Activated CD4-positive, alpha-beta T cell treated with anti-CD3 and anti-CD28 coated beads, Interleukin-2, amount 10 ng/mL, durations not matched to agents 24 days and 14 days (primary cell): ENCODE measurements at places on chromosomes 7 and 10. TPM values are rescaled to one million over a fixed set of nuclear protein-coding genes. Genes with fewer than 3 reads are reported as not detected.

DNA sequence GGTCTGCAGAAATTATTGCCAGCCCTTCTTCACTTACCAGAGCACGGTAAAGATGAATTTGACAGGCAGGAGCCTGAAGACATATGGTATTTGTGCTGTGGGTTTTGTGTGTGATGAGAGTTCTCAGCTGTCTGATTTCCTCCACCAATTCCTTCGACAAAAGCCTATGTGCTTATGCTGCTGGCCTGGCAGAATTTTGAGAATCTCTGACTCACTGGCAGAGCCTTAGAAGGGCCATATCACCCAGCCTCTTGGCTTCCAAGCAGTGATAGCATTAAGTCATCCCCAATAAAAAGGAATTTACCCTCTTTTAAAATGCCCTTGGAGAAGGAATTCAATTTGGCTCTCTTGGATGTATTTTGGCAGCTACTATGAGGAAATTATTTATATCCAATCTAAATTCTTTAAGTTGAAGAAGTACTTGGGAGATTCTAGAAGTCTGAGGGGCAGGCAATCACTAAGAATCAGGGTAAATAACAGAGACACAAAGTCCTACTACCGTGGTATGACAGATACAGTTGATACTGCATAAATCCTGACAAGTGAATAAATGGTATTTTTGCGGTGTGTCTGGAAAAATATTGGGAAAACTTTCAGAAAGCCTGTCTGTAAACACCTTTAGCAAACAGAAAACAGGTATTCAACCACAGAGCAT is 68.6 kb upstream of the EFCAB10 start:
- DNase-seq: no peak
- no peak overlapping the region for H3K4me3 ChIP-seq
- peaks cover 4% of the 10 kb centered on the region for H3K36me3 ChIP-seq
- H3K4me1 ChIP-seq: peaks cover 5% of the 10 kb centered on the region
- H3K27me3 ChIP-seq: no peaks in the 10 kb centered on the region

DNA sequence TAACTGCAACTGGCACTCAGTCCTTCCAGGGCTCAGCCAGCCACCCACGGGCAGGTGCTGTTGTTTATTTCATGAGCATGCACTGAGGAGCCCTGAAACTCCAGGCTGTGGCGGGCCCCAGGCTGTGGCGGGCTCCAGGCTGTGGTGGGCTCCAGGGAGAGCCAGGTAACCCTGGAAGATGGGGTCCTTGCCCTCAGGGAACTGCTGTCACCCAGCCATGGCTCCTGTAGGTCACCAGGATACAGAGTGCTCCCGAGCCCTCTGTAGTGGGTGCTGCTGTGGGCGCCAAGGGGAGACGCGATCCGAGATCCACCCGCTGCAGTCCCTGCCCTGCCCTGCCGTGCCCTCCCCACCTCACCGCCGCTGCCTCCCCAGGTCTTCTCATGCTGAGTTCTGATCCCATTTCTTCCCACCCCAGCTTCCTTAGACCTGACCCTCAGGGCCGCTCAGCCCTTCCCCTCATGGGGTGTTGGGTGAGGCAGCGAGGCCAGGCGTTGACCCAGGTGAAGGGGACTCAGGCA is 29.6 kb downstream of the LRRC27 start:
- peaks cover 9% of the 10 kb centered on the region for H3K36me3 ChIP-seq
- peaks cover 2% of the 10 kb centered on the region for H3K27me3 ChIP-seq
- DNase-seq: no peak

- no peaks in the 10 kb centered on the region for H3K4me1 ChIP-seq
- H3K27ac ChIP-seq: no peak overlapping the region
- H3K27me3 ChIP-seq: no peaks in the 10 kb centered on the region
- H3K36me3 ChIP-seq: no peaks in the 10 kb centered on the region
These were observed 144.8 kb downstream of the CALN1 start for GRCh38 chr7:72267291-72267800.

GRCh38 chr10:110069502-110069982 is 61.8 kb downstream of the ADD3 start:
- H3K36me3 ChIP-seq: peaks cover 3% of the 10 kb centered on the region
- peak; percentile 69 for DNase-seq
- peak overlapping the region; percentile 82 for H3K4me3 ChIP-seq

DNA sequence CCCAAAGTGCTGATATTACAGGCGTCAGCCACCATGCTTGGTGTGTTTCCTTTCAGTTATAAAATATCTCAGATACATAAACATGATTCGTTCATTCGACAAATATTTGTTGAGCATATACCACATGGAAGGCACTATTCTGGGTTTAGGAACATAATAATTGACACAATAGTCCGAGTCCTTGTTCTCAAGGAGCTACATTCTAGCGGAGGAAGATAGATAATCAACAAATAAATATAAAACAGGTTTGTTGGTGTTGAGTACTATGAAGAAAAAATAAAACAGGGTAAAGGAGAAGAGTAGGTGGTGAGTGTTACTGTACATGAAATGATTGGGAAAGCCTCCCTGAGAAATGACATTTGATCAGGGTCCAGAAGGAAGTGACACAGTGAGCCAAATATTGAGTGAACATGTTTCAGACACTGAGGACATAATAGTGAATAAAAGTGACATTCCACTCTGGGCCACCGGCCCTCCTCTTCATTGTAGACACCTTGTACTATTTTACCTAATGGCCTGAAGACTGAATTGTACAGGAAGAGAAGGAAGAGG is 6.9 kb upstream of the HILPDA start:
- H3K4me1 ChIP-seq: peaks cover 49% of the 10 kb centered on the region
- peaks cover 6% of the 10 kb centered on the region for H3K27me3 ChIP-seq
- peak overlapping the region; percentile 68 for H3K27ac ChIP-seq
- H3K36me3 ChIP-seq: no peaks in the 10 kb centered on the region
- no peak for DNase-seq

DNA sequence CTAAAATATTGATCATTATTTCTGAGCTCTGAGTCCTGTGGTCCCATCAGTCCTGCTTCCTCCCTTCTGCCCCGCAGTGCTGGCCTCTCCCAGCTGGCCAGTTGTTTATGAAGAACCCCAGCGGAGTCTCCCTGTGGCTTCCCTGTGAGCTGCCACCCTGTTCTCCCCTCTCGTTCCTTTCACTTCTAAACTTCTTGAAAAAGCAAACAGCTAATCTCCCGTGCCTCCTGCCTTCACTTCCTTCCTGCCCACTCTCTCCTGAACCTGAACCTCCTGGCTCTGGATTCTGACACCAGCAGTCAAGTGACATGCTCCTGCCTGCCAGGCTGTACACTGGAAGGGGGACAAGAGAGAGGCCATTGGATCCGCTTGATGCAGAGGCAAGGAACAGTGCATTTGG is 63.7 kb upstream of the ZPBP start:
- H3K36me3 ChIP-seq: no peaks in the 10 kb centered on the region
- peak overlapping the region; percentile 50 for H3K4me3 ChIP-seq
- peak; percentile 65 for DNase-seq
- H3K27ac ChIP-seq: peak overlapping the region; percentile 85

DNA sequence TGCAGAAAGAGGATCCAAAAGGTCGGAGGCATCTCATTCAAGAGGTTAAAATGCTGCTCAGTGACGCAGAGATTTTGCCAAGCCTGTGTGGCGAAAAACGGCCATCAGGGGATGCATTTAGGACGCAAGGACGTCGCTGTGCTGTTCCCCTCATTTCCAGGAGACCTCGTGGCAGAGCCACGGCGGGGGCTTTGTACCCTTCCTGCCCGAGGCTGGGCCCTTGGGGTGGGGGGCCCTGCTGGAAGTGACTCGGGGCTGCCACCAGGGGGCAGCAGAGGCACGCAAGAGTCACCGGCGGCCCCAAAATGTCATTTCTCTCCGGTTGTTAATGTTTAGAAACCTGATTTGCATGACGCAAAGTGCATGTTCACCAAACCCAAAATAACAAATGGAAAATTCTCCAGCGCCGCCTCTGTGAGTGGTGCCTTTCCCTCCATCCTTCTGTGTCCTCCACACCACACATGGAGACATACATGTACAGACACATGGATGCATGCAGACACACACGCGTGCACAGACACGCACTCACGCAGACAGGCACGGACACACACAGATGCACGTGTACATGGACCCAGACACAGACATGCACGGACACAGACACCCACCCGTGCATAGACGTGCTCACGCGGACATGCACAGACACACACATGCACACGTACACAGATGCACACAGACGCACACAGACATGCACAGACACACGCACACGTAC is 51.0 kb upstream of the NKX6-2 start:
- H3K36me3 ChIP-seq: no peaks in the 10 kb centered on the region
- no peak overlapping the region for H3K4me3 ChIP-seq
- H3K27me3 ChIP-seq: no peaks in the 10 kb centered on the region
- no peak overlapping the region for H3K27ac ChIP-seq
- peak; percentile 79 for DNase-seq

DNA sequence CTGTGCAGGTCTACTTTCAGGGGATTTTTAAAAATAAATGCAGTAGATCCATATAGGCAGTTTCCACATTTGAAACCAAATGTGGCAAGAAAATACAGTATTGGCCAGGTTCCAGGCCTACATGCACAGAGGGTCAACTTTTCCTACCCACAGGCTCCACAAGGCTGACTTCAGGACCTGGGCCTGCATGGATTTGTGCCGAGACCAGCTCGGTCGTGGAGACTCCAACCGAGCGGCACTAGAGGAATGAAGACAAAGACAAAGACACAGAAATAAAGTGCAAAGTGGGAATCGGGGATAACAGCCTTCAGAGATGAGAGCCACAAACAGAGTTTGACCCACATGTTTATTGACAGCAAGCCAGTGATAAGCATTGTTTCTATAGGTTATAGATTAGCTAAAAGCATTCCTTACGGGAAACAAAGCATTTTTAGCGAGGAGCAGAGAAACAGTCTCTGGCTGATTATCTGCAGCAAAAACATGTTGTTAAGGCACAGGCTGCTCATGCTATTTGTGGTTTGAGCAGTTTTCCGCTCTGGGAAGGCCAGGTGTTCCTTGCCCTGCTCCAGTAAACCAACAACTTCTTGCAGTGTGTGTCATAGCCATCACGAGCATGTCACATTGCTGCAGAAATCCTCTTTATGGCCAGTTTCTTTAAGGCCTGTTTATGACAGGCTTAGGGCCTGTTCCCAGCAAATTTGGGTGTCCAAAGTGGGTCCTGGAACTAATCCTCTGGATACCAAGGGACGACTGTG is 52.6 kb downstream of the ZNF37A start:
- no peak overlapping the region for H3K4me3 ChIP-seq
- no peaks in the 10 kb centered on the region for H3K27me3 ChIP-seq
- no peaks in the 10 kb centered on the region for H3K36me3 ChIP-seq

GRCh38 chr10:49322371-49323170 is 23.6 kb downstream of the C10orf71 start:
- no peak overlapping the region for H3K27ac ChIP-seq
- H3K36me3 ChIP-seq: no peaks in the 10 kb centered on the region
- DNase-seq: no peak
- H3K27me3 ChIP-seq: peaks cover 5% of the 10 kb centered on the region
- peaks cover 2% of the 10 kb centered on the region for H3K4me1 ChIP-seq
- H3K4me3 ChIP-seq: no peak overlapping the region

DNA sequence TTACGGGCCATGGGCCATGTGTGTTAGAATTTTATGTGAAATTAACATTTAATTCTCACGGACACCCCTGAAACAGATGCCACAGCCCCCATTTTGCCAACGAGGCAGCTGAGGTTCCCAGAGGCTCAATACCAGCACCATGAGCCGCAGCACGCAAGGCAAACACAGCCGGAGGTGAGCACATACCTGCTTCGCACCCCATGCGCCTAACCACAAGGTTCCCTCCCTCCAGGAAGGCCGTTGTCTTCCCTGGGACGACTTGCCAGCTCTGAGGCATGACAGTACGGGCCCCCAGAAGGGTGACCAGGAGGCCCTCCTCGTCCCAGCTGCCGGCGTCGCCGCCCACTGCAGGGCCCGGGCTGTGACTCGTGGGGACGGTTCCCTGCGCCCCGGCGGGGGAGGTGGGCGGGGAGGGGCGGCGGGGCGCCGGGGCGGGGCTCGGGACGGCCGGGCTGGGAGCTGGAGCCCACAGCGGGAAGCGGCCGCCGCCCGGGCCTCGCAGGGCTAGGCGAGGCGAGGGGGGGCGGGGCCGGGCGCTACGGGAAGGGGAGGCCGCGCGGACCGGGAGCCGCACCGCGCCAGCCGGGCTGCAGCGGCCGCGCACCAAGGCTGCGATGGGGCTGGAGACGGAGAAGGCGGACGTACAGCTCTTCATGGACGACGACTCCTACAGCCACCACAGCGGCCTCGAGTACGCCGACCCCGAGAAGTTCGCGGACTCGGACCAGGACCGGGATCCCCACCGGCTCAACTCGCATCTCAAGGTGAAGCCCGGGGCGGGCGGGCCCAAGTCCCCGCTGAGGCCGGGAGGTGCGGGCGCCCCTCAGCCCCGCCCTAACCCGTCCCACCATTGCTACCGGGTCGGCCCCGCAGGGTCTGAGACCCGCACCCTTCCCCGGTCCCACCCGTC is at the start of gene CAV2:
CAV2 (plus strand) TSS at position 571 of the 910 bp plus-strand sequence; CDS start at position 615, 44 bp downstream.
- H3K4me3 ChIP-seq: peak within 1 kb of the TSS; percentile 45
- peaks cover 56% of the 10 kb centered on the region for H3K27me3 ChIP-seq
- no peak within 1 kb of the TSS for H3K27ac ChIP-seq
- no peaks in the 10 kb centered on the region for H3K36me3 ChIP-seq

DNA sequence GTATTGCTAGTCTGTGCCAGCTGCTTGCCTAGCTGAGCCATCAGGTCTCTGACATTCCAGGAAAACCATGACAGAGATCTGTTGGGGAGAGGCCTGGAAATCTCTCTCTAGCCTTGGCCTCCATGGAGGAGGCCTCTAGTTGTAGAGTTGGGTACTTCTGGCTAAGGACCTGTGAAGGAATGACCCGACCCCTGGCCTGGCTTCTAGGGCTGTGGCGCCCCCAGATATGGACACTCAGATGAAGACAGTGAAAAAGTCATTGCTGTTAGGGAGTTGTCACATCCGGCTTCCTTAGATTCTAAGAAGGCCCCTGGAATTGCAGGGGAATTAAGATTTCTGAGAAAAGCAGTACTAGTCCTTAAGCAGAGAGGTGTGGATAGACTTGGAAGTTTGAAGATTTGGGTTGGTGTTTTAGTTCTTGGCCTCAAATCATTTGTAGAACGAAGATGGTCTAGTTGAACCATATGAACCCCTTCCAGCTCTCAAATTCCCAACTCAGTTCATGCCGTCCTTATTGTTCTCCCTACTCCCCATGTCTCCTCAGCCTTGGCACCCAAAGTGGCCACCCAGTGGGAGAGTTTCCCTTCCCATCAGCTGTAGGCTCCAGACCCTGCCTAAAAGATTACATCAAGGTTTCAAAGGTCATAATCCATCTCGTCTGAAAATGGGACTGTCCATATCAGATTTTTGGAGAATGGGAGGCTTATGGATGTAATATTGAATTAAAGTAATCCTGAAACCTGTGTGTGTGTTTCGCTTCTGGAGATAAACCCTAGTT is 7.0 kb downstream of the HHEX start:
- no peak for DNase-seq
- H3K36me3 ChIP-seq: no peaks in the 10 kb centered on the region
- peaks cover 23% of the 10 kb centered on the region for H3K4me1 ChIP-seq
- peaks cover 84% of the 10 kb centered on the region for H3K27me3 ChIP-seq

GRCh38 chr7:30869794-30870611 is 41.6 kb upstream of the AQP1 start:
- H3K4me3 ChIP-seq: no peak overlapping the region
- no peak for DNase-seq
- H3K27me3 ChIP-seq: no peaks in the 10 kb centered on the region
- no peak overlapping the region for H3K27ac ChIP-seq
- H3K36me3 ChIP-seq: no peaks in the 10 kb centered on the region
- H3K4me1 ChIP-seq: no peaks in the 10 kb centered on the region

Gene LEP
- not detected in 2 replicates for total RNA-seq

Gene NRCAM
- not detected in 2 replicates for total RNA-seq

Gene KCNMA1
- total RNA-seq: not detected in 2 replicates

Gene RET
- 0.12 and 0.62 TPM in 2 replicates for total RNA-seq

Gene SLC26A5
- not detected in 2 replicates for total RNA-seq

Gene EPHB4
- total RNA-seq: 2.7 and 3.0 TPM in 2 replicates

Gene SRRM3
- total RNA-seq: 0.09 and 0.17 TPM in 2 replicates

Gene GIMAP4
- 61.1 and 62.7 TPM in 2 replicates for total RNA-seq

Gene TMEM229A
- not detected in 2 replicates for total RNA-seq

Gene SPDYE6
- total RNA-seq: not detected in 2 replicates

Gene DEPP1
- total RNA-seq: 3.3 and 4.3 TPM in 2 replicates
